ENCODE measurements at places on chromosomes 16 and 17.
A peak's percentile ranks its signal among the peaks of the same experiment; 100 is the strongest.

- DNase-seq: no peak
Measured at GRCh38 chr17:70787721-70788300, 618.5 kb downstream of the KCNJ2 start.

DNA sequence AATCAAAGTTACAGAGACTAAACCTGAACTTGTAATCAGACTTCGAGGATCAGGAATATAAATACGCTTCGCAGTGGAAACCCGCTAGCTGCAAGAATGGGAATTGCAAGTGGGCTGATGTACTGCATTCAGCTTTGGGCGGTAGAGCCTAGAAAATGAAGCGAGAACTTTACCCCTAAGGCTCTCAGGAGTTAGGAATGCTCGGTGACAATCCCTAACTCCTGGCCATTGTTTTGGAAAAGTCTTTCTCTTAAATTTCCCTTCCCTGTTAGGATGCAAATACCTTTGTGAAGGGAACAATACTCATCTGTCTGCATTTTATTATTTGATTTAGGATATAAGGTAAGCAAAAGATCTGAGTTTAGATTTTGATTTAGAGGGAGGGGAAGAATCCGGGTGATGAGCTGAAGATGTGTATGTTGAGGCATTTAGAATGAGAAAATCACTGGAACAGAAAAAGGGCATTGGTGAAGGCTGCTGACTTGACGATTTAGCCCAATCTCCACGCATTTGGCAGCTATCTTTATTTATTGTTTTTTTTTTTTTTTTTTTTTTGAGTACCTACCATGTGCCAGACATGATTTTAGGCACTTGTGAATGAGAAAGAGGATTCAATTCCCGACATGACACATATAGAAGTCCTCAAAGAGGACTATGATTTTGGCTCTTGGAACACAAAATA, 2.2 kb upstream of the TOX3 start:
- no peak for DNase-seq

DNA sequence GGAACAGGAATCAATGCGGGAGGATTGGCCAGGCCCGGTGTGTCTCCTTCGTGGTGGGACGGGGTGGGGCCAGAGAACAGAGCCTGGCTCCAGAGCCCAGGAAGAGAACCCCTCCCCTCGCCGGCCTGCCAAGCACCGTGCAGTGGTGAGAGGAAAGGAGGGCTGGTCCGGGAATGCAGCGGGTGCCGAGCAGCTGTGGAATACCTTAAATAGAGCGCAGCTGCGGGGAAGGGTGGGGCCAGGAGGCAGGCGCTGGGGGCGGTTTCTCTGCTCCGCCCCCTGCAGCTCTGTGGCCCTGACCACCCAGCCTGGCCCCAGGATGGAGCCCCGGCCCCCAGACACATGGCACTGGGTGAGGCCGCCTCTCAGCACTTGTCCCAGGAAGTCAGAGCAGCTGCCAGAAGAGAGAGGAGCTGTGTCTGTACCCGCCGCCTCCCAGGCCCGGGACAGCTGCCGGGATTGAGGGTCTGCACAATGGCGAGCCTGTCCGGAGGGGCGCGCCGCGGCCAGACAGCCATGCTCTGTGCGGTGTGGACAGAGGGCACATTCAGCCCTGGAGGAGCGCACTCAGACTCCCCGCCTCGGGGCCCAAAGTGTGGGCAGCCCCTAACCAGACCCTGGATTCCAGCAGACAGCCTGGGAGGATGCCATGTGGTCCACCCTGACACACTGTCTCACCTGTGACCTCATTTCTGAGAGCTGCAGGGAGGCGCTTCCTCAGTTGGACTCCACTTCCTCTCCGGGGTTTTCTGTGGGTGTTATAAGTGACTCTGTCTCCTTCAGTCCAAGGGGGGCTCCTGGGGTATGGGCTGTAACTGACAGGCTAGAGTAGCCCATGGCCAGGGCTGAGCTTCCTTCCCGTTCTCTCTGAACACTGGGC, 268.8 kb downstream of the SEC14L1 start:
- no peak for DNase-seq

GRCh38 chr16:8962393-8963009, 1.2 kb downstream of the USP7 start:
- DNase-seq: no peak

DNA sequence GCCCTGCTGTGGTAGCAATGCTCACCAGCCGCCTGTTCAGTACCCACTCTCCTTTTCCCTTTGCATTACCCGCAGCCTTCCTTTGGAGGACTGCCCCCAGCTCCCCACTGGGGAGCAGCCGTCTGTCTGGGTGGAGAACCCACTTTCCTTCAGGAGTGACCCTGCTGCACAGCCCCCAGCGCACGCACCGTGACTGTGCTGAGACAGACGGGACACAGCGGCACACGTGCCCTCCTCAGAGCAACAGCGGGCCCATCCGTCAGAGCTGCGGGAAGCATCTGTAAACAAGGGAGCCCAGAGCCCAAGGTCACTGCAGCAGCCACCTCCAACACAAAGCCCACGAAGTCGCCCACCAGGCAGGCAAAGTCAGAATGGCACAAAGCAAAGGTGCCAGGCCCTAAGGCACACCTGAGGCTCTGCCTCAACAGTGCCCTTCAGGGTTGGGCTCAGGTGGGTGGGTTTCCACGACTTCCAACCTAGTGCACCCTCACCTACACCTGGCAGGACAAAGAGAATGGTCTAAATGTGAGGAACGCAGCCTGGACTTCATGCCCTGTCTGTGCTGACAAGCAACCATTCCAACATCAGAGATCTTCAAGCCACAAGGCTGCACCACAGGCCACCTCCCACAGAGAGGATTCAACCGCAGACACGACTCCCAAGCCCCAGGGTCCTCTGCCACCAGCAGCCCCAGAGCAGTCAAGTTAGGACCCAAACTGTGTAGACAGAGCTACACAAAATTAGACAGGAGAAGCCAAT, 9.9 kb downstream of the AXIN1 start:
- peak; percentile 47 for DNase-seq

DNA sequence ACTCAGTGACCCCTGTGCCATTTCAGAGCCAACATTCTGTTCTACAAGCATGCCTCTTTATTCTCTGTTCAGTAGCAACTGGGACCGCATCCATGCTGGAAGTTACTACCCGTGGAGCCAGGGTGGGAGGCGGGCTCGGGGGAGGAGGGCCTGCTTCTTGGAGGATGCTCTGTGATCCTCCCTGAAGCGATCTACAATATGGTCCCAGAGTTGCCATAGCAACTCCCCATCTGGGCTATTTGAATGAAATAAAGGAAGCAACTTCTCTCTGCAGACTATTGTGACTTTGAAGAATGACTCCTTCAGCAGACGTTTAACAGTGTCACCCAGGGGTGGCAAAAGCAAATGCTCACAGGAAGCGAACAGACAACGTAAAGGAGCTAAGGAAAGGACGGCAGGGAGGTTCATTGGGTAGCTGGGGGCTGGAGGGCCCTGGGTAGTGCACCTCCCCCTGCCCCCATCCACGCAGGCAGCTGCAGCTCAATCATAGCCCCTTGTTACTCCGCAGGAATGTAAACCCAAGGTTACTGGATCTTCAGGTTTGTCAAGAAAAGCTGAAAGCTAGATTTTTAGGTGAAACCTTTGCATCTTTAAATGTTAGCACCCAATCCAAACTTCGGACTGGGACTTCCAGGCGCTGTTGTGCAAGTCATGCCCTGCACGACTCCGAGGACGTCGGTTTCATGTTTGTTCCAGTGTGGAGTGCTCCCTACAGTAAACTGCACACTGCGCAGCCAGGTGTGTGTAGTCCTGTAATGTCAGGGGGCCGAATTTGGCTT, 51.1 kb upstream of the MEAK7 start:
- DNase-seq: no peak

GRCh38 chr16:51540259-51540658, 389.2 kb upstream of the SALL1 start:
- DNase-seq: no peak

- DNase-seq: peak; percentile 11
Measured at GRCh38 chr17:45256114-45256966, 5.6 kb downstream of the SPATA32 start.

GRCh38 chr17:27419156-27419555, 37.1 kb upstream of the KSR1 start:
- no peak for DNase-seq

GRCh38 chr17:29594519-29595090, 1.7 kb downstream of the ANKRD13B start:
- DNase-seq: no peak

- DNase-seq: no peak
Measured at GRCh38 chr16:3992297-3993051, 112.0 kb upstream of the CREBBP start.

- peak; percentile 55 for DNase-seq
Measured at GRCh38 chr17:19978805-19979211, 1.2 kb upstream of the AKAP10 start.

DNA sequence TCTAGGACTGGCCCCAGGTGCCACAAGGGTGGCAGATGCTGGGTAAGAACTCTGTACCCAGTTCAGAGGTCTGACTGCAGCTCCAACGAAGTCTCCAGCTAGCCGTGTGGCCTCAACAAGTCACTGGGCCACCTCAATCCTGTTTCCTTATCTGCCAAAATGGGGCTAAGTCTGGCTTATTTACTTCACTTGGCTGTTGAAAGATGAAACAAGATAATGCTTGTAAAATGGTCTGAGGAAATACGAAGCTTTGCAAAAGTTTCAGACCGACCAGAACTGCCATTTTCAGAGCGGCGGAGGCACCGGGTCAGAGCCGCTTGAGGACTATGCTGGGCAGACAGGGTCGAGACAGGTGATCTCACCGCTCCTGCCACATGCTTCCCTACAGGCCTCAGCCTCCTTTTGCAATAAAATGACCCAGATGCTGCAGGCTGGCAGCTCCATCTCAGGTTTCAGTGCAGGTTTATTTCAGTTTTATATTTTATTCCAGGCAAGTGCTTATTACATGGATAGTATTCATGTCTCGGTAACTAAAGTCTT, 17.2 kb downstream of the MNT start:
- DNase-seq: peak; percentile 3
